ENCODE measurements at places on chromosomes 12 and 14.

DNA sequence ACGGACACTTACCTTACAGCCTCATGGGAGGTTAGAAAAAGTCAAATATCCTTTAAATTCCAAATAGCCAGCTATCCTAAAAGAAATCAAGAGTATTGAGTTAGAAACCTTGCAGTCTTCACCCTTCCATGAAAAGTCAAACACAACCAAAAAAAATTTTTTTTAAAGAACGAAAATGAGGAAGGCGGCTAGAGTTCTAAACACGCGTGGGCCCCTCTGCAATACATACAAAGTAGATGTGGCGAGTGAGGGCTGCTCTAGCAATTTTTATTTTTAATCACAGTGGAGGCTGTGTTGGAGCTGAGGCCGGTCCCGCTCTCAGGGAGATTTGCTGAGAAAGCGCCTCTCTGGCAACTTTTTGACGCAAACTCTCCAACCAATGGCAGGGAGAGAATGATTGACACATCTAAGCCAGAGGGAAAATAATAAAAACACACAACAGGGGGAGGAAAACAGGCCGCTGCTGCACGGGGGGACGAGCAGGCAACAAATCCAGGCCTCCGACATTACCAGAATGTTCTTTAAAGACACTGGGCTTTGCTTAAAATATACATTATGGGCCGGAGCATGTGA lies at the start of gene OTX2:
Gene OTX2 (minus strand): TSS at position 333 of the 573 bp plus-strand sequence. CDS start 5,023 bp downstream, outside the sequence.
- DNase-seq = no peak

DNA sequence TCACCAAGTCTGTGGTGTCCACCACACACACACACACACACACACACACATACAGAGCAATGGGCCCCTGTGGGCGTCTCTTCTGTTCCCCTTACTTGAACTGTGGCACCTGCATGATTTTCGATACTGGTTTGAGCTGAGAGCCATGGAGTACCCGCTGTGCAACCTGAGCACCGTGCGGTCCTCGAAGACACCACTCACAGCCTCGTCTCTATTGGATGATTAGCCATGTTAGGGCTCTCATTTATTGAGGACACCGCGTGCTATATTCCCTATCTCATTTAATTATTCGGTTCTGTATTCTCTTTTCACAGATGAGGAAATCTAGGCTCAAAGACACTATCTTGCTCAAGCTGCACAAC lies 623 bp upstream of the C14orf132 start:
- DNase-seq = no peak

DNA sequence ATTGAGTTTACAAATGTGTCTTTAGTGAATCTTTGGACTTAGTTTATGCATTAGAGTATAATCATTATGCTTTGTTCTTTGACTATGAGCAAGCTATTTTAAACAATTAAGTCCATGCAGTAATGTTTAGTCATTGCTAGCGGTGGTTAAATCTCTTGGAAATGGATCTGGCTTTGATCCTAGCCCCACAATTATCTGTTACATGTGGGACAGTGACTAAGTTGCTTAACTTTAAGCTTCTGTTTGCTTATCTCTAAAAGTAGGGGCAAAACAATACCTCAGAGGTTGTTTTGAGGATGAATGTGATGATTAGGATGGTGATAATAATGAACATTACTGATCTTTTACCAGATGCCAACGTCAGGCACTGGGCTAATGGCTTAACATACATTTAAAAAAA lies 124.2 kb downstream of the NPAS3 start:
- DNase-seq = no peak

DNA sequence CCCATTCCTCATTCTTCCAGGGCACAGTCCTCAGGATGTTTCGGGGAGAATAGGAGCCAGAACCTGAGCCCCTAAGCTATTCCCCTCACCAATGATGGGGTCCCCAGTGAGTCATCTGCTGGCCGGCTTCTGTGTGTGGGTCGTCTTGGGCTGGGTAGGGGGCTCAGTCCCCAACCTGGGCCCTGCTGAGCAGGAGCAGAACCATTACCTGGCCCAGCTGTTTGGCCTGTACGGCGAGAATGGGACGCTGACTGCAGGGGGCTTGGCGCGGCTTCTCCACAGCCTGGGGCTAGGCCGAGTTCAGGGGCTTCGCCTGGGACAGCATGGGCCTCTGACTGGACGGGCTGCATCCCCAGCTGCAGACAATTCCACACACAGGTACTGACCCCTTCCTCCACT lies 1.3 kb downstream of the SLC39A5 start:
- no peak for DNase-seq

DNA sequence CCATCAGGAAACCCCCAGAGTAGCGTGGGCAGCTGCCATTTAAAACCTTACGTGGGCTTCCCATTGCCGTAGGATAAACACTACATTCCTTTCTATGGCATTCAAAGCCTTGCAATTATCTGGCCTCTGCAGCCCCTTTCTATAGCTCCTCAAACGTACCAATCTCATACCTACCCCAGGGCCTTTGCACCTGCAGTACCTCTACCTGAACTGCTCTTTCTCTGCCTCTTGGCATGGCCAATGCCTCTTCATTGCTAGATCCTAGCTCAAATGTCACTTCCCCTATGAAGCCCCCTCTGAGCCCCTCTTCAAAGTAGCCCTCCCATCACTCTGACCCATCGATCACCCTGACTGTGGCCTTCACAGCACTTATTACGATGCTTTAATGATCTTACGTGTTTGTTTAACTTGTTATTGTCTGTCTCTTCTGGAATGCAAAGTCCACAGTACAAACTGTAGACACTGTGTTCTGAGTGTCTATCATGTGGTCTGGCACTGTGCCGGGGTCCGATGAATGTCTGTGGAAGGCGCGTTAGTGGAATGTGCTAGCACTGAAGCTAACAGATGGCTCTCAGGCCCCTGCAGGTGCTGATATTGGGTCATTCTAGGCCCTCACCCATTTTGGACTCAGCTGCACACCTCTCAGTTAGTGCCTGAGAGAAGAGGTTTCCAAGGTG lies 157.3 kb upstream of the NOS1 start:
- no peak for DNase-seq

GRCh38 chr14:68337279-68337678 lies 455.6 kb downstream of the ZFP36L1 start:
- no peak for DNase-seq

- no peak for DNase-seq
These were observed 179.4 kb downstream of the KSR2 start for GRCh38 chr12:117789195-117789912.

All from right forelimb (tissue), 1 donor.